Karpas-422 (cell line): ENCODE measurements at places on chromosomes 3 and 15. TPM values are rescaled to one million over a fixed set of nuclear protein-coding genes. Genes with fewer than 3 reads are reported as not detected.

The KLHL40 gene
- not detected in 2 replicates for total RNA-seq

DNA sequence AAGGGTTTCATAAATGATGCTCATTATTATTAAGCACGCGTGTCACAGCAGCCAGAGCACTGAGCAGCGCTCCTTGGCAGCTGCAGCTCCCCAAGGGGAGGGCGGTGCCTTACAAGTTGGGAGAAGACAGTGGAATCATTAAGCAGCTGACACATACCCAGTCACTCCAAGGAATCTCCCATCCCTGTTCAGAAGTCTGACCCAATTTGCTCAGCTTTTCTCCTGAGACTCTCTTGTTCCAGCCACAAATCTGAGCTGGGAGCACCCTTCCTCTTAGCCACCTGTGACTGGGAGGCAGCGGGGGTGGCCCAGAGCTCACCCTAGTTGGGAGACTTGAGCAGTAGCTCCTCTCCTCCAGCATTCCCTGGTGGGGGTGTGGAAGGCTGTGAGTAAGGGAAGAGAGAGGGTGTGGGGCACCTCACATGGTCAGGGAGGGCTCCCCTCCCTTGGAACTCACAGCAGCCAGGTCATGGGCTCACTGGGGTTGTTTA is 64.3 kb downstream of the DUT start:
- no peak for DNase-seq

- DNase-seq = no peak
Measured at GRCh38 chr3:66001626-66002025, 37.1 kb downstream of the MAGI1 start.

DNA sequence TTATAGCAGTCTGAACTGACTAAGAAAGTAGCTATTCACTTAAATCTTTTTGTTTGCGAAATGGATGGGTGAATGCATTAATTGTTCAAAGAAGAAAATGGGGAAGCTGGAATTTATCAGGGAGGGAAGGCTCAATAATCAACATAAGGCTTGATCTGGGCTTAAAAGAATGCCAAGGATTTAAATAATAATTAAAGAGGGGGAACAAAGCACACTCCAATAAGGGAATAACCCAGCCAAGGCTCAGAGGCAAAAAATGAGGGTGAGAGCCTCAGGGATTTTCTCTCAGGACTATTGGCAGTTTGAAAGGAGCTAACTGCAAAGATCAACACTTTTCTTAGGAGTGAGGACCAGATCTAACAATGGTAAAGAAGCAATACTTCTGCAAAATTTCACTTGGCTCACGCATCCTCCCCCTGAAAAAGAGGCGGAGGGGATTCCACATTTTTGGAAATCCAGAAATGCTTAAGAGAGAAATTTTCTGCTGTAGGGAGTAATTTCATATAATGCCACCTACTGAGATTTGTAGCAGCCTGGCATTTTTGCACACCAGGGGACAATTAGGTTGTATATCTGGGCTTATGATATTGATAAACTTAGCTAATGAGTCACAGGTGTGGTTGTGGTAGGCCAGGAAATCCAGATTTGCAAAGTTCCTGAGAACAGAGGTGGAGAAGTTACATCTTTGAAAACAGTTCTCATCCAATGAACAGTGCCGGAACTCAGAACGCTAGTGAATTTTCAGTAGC is 405.1 kb downstream of the TUSC7 start:
- DNase-seq = no peak

The USP19 gene
- total RNA-seq = 31.5 and 111 TPM in 2 replicates

DNA sequence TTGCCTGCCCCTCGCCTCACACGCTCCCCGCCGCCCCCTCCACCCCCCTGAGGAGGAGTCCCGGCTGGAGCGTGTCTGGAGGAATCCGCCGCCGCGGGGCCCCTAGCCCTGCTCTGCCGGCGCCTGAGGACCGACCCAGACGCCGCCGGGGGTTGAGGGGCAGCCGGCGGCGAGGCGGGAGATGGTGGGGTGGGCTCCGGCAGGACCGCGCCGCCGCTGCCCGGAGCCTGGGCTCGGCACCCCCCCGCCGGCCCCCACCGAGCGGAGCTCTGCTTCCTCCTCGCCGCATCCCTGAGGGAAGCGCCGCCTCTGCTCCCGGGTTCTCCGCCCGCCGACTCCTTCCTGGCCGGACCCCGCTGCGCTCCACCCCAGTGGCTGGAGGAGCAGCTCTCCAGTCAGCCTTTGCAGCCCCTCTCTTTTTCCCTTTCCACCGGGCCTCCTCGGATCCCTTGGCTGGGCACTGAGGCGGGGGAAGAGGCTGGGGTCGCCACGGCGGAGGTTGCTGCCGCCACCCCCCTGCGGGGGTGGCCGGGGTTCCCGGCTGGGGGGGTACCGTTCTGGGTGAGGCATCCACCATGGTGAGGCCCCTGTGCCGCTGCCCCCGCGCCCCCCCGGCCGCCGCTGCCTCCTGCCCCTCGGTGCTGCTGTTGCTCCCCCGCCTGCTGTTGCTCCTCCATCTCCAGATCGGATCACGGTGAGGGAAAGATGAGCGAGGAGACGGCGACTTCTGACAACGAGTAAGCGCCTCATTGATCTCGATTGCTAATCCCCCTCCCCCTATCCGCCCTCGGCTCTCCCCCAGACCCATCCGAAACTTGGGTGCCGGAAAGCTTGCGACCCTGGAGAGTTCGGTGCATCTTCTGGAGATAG is at the start of gene SPRED1:
TSS of gene SPRED1 (plus strand) at position 356 of the 870 bp plus-strand sequence. CDS start at position 706, 350 bp downstream.
- peak; percentile 71 for DNase-seq

DNA sequence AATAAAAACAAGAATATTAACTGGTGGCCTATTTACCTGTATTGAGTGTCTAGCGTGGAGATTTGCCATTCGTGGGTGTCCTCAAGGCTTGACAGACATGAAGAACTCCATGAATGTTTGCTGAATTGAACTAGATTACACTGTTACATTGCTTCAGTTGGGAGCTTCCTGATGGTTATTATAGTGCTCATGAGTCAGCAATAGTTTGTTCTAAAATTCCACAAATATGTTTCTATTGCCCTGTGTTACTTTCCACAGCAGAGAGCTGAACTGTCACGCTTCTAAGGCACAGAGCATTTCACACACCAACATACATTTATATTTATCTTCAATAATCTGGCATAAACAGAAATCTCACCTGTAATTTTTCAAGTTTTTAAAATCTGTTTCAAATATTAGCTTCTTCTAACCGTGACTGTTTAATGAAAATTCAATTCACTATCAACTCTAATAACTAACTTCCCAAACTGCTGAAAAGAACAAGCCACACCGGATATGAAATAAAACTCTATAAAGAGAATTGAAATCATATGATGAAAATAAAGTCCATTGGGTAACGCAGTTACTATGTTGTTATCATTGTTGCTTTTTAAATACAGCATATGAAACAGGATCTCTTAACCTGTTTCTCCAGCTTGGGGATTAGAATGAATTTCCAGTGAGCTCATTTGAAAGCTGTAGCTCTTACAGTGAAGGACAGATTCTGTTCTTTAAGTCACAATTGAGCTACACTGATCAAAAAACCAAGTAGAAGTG is 61.2 kb upstream of the MCF2L2 start:
- DNase-seq = no peak
